ENCODE measurements at places on chromosomes 2 and 18. TPM values are rescaled to one million over a fixed set of nuclear protein-coding genes. Genes with fewer than 3 reads are reported as not detected.

Gene OTX1
- 0.09 TPM for polyA plus RNA-seq

GRCh38 chr2:240920783-240921231 lies 14.7 kb downstream of the CROCC2 start:
- no peak overlapping the region for H3K27ac ChIP-seq
- H3K4me1 ChIP-seq, result no peaks in the 10 kb centered on the region
- H3K27me3 ChIP-seq, result peaks cover 12% of the 10 kb centered on the region
- H3K36me3 ChIP-seq, result no peaks in the 10 kb centered on the region
- no peak overlapping the region for H3K4me3 ChIP-seq

Gene C2orf80
- 0.07 TPM for polyA plus RNA-seq

GRCh38 chr2:106058469-106059137 lies 135.5 kb downstream of the UXS1 start:
- no peaks in the 10 kb centered on the region for H3K36me3 ChIP-seq
- DNase-seq, result no peak
- H3K27ac ChIP-seq, result no peak overlapping the region
- no peaks in the 10 kb centered on the region for H3K27me3 ChIP-seq
- H3K4me1 ChIP-seq, result peaks cover 28% of the 10 kb centered on the region

Gene COMMD1
- 45.1 TPM for polyA plus RNA-seq

GRCh38 chr2:172305066-172305465 lies 122.3 kb upstream of the ITGA6 start:
- no peaks in the 10 kb centered on the region for H3K36me3 ChIP-seq
- no peak overlapping the region for H3K27ac ChIP-seq
- no peak for DNase-seq
- no peaks in the 10 kb centered on the region for H3K4me1 ChIP-seq
- H3K27me3 ChIP-seq, result no peaks in the 10 kb centered on the region
- no peak overlapping the region for H3K4me3 ChIP-seq

GRCh38 chr2:190270298-190270697 lies 49.3 kb downstream of the HIBCH start:
- H3K36me3 ChIP-seq, result no peaks in the 10 kb centered on the region
- H3K27ac ChIP-seq, result no peak overlapping the region
- no peak overlapping the region for H3K4me3 ChIP-seq

Gene ALK
- 0.21 TPM for polyA plus RNA-seq

DNA sequence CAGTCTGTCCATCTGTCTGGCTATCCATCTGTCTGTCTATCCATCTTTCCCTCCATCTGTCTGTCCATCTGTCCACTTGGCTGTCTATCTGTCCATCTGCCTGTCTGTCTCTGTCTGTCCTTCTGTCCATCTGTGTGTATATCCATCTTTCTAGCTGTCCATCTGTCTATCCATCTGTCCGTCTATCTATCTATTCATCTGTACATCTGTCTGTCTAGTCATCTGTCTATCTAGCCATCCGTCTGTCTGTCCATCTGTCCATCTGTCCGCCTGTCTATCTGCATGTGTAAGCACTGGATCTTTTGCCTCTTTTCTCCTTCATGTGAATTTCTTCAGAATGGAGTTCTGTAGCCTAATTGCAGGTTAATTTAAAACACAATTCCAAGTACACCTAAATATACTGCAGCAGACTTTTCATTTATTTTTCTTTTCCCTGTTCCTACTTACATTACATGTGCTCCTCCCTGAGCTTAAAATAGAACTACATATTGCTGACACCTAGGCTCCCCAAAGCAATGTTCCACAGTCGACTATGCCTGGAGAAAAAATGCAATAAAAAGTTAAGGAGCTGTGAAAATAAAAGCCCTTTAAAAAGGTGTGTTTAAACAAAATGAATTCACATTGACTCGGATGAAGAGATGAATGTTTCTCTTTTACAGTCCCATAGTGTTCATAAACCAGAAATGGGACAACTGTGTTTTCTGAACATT lies 37.4 kb upstream of the TXNDC2 start:
- no peaks in the 10 kb centered on the region for H3K36me3 ChIP-seq
- H3K27ac ChIP-seq, result no peak overlapping the region
- H3K27me3 ChIP-seq, result no peaks in the 10 kb centered on the region
- no peak overlapping the region for H3K4me3 ChIP-seq
- peaks cover 10% of the 10 kb centered on the region for H3K4me1 ChIP-seq

Gene SERPINB13
- 9.8 TPM for polyA plus RNA-seq

Gene RGPD6
- 20.2 TPM for polyA plus RNA-seq

DNA sequence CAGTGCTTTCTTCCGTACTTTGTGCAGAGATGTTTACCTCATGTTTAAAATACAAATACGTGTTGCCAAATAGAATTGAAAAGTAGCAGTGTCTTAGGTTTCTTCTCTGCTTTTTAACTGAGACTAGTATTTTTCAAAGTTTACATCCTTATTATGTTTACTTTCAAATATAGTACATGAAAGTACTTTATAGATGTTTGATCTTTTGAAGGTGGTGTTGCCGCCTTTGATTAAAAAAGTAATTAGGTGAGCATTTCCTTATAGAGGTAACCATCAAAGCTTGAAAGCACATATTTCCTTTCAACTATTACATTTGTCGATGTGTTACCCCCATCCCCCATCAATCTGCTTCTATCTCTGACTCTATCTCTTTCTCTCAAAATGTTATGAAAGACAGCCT lies 87.0 kb downstream of the CERS6 start:
- no peak overlapping the region for H3K27ac ChIP-seq
- H3K4me1 ChIP-seq, result peaks cover 2% of the 10 kb centered on the region
- peaks cover 10% of the 10 kb centered on the region for H3K36me3 ChIP-seq
- H3K27me3 ChIP-seq, result no peaks in the 10 kb centered on the region
- H3K4me3 ChIP-seq, result no peak overlapping the region

- no peaks in the 10 kb centered on the region for H3K36me3 ChIP-seq
- DNase-seq, result no peak
- no peak overlapping the region for H3K4me3 ChIP-seq
- H3K4me1 ChIP-seq, result no peaks in the 10 kb centered on the region
- H3K27ac ChIP-seq, result no peak overlapping the region
These were observed 12.5 kb downstream of the NMS start for GRCh38 chr2:100482741-100483140.

DNA sequence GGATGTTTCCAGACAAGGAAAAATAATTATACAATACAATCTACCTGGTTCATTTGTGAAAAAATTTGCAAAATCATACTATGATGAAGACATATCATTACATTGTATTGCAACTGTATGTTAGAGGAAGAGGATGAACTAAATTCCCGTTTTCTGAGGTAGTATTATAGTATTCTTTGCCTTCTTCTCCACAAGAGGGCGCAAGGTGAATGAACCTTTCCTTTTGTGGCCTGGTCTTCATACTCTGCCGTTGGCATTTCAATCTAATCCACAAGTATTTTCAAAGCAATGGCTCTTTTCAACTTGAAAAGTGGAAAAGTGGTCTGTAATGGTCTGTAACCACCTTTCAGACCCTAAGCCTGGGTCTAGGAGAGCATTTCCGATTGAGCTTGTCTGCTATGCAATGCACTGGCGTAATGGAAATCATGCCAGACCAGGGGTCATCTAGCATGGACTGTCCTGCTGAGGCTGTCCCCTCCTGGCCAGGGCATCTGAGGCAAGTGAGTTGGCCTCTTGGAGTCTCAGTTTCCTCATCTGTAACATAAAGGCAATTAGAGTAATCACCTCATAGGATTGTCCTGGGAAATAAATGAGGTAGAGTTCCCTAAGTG lies 30.8 kb upstream of the ZNF396 start:
- no peaks in the 10 kb centered on the region for H3K36me3 ChIP-seq
- H3K4me1 ChIP-seq, result peaks cover 8% of the 10 kb centered on the region
- H3K4me3 ChIP-seq, result no peak overlapping the region
- peak; percentile 68 for DNase-seq
- no peak overlapping the region for H3K27ac ChIP-seq

Gene CTNNA2
- 0.16 TPM for polyA plus RNA-seq

Gene ADAM23
- polyA plus RNA-seq, result 26.9 TPM

DNA sequence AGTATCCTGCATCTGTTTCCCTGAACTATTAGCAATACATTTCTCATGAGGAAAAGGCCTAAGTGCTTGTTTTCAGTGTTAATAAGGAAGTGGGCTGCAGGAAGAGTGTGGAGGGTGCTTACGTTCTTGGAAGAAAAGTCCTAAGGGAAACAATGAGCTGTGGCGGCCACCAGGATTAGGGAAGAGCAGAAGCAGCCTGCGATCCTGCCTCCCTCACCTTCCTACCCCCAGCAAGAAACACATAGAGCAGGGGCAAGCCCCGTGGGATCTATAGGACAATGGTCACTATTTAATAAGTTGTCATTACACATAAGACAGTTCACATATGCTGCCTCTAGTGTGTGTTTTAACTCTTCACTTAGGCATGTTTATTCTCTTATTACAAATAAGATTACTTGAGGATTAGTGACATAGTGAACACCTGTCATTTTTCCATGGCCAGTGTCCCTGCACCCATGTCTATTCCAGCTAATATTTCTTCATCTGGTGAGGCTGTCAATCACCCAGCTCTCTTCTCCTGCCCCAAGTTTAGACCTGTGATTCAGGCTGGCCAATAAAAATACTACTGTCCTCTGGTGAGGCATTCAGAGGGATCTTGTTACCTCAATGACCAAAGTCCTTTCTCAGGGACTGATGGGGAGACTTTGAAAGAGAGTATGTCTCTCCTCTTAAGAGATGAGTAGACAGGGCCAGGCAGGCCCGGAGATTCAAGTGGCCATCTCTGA lies 510.9 kb upstream of the CELF4 start:
- H3K36me3 ChIP-seq, result no peaks in the 10 kb centered on the region
- no peaks in the 10 kb centered on the region for H3K27me3 ChIP-seq
- H3K4me3 ChIP-seq, result no peak overlapping the region
- DNase-seq, result no peak
- H3K27ac ChIP-seq, result no peak overlapping the region
- H3K4me1 ChIP-seq, result no peaks in the 10 kb centered on the region

DNA sequence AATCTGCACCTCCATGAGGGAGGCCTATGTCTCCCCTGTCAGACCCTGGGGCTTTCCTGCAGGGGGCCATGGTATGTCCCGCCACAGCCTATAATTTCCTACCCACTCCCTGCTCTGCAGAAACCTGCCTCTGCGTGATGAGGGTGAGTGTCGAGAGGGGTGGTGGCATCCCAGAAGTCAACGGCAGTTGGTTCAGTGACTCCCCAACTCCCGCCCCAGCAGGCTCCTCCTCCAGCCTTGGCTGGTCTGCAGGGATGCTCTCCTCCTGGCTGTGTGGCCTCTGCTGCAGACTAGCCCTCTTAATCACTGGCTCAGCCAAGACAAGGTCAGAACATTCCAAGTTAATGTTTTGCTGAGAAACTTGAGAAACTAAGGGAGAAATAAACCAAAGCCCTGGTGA lies 13.3 kb downstream of the CELF4 start:
- no peak overlapping the region for H3K27ac ChIP-seq
- H3K4me3 ChIP-seq, result no peak overlapping the region
- H3K27me3 ChIP-seq, result no peaks in the 10 kb centered on the region

DNA sequence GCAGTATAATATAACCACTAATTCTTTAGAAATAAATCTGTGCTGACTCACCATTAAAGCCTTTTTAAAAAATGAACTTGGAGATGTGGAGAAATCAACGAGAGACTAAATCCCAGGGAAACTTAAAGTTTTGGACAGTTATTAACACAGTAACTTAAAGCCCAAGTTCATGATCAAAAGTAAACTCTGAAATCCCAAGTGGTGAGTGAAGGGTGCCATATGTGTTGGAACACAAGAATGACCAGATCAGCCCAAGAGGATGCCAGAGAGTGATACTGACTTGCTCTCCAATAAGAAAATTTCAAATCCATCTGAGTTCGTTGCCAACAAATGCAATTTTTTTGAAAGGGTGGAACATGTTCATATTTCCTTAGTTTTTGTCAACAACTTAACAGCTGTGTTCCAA lies 838.1 kb upstream of the ACVR2A start:
- no peak overlapping the region for H3K27ac ChIP-seq
- no peaks in the 10 kb centered on the region for H3K4me1 ChIP-seq
- DNase-seq, result no peak
- no peaks in the 10 kb centered on the region for H3K36me3 ChIP-seq

DNA sequence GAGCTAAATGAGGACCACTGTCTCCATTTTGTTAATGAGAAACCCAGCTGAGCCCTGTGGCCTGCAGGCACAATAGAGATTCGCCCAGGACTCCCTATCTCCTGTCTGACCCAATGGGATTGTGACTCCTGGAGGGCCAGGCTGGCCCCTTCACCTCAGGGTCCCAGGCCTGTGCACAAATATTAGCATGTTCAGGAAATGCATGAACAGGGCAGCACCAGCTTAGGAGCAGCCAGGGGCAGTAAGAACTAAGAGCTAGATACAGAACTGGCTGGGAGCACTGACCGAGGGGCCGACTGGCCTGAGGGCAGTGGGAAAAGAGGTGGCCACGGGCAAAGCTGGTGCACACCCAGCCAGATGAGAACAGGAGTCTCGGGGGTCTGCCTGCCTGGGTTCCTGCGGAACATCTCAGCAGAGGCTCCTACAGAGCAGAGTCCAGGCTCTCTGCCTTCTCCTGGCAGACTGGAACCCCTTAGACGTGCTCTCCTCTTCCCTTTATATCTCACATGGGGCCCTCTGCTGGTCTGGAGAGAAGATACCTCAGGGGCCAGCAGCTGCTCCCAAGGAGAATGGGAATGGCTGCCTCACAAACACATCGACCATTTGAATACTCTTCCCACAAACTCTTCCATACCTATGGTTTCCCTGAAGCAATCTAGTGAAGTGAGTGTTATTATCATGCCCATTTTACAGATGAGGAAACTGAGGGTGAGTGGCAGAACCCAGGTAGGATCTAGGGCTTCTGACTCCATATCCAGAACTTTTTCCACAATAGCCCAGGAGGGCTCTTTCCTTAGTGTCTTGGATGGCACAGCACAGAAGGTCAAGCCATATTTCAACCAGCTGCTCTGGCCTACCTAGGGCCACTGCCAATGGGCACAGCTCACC lies 77.6 kb upstream of the OTOF start:
- no peaks in the 10 kb centered on the region for H3K4me1 ChIP-seq
- H3K27me3 ChIP-seq, result peaks cover 60% of the 10 kb centered on the region
- DNase-seq, result no peak
- H3K36me3 ChIP-seq, result no peaks in the 10 kb centered on the region
- no peak overlapping the region for H3K27ac ChIP-seq

DNA sequence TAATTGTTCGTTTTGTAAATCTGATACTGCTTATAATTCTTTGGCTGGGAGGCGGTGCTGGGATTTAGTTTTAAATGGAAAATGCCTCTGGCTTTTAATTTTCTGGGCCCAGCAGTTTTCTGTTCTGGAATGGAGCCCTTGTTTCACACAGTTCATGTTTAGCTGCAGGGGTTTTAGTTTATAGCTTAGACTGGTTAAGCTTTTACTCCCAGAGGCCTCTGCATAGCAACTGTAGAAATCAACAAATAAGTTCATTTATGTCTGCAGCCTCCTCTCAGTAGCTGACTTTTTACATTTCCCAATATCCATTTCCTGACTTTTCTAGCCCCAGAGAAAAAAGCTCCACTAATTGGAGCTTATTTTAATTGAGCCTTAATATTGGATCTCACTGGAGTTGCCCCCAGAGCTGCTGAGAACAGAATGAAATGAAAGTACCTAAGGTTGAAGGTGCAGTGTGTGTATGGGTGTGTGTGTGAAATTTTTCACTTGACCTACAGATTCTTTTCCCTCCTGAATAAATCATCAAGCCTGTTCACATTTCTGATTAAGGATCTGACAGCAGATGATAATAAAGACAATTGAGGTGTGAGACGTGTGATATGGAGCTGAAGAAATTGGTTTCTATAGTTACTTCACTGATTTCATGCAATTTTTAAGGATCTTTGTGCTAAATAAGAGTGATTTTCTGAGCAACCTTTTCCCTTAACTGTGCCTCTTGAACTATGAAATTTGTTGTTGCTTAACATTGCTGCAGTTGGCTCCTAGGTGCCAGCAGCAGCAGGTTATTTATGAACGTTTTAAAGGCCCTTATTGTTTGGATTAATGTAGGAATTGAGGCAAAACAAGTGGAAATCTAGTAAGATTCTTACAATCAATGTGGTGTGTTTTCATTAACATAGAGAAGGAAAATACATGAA lies 109.6 kb downstream of the TAF4B start:
- H3K27me3 ChIP-seq, result no peaks in the 10 kb centered on the region
- no peak overlapping the region for H3K27ac ChIP-seq
- H3K4me1 ChIP-seq, result no peaks in the 10 kb centered on the region
- DNase-seq, result no peak

Data from thymus (tissue), 14 donors.